Fibroblast of skin of back (primary cell): ENCODE measurements at places on chromosomes 5 and 9.

- DNase-seq: no peak
These were observed 88.4 kb upstream of the GPBP1 start for GRCh38 chr5:57085306-57086081.

DNA sequence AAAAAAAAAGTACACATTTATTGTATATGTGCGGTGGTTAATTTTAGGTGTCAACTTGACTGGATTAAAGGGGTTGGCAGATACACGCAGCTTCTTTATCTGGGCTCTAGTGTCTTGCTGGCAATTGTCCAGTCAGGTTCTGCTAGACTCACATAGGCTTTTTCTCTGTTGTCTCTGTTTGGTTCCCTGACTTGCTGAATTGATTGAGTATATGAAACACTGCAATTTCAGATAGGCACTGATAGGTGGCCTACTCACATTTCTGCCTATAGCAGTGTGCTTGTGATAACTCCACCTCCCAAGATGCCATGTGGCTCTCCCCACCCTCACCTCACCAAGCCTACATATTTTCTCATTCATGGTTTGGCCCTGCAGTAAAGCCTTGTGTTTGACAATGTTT is 52.5 kb downstream of the AOPEP start:
- no peak for DNase-seq

- peak; percentile 80 for DNase-seq
These were observed 3.4 kb downstream of the PDLIM4 start for GRCh38 chr5:132260714-132261551.

DNA sequence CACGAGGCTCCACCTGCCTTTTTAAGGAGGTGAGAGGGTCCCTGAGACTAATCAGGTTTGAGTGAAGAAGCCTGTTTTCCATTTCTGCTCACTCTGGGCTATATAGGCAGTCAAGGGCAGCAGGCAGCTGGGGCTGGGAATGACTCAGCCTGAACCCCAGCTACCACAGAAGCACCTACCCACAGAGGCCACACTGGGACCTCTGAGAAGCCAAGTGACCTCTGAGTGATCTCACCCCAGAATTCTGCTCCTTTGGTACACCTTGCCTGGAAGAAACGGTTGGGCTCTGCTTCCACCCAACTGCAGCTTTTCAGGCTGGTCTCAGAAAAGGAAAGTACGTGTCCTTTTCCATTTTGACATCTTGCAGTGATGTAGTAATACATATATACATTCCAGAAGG is 6.8 kb downstream of the FAM219A start:
- DNase-seq: no peak

- no peak for DNase-seq
These were observed 65.5 kb upstream of the LIFR start for GRCh38 chr5:38621840-38622437.

- DNase-seq: no peak
These were observed 672 bp upstream of the ITGA2 start for GRCh38 chr5:52988335-52989024.

- peak; percentile 72 for DNase-seq
These were observed 86.8 kb upstream of the MEGF10 start for GRCh38 chr5:127203818-127204217.

- peak; percentile 89 for DNase-seq
These were observed 236.5 kb upstream of the TRIM32 start for GRCh38 chr9:116450378-116451139.

- DNase-seq: peak; percentile 4
These were observed 707 bp downstream of the PIP5K1B start for GRCh38 chr9:68705531-68706362.

GRCh38 chr5:92694067-92694466 is 887.0 kb downstream of the NR2F1-AS1 start:
- no peak for DNase-seq

- peak; percentile 47 for DNase-seq
These were observed 202.9 kb downstream of the NR2F1-AS1 start for GRCh38 chr5:93378073-93378472.

DNA sequence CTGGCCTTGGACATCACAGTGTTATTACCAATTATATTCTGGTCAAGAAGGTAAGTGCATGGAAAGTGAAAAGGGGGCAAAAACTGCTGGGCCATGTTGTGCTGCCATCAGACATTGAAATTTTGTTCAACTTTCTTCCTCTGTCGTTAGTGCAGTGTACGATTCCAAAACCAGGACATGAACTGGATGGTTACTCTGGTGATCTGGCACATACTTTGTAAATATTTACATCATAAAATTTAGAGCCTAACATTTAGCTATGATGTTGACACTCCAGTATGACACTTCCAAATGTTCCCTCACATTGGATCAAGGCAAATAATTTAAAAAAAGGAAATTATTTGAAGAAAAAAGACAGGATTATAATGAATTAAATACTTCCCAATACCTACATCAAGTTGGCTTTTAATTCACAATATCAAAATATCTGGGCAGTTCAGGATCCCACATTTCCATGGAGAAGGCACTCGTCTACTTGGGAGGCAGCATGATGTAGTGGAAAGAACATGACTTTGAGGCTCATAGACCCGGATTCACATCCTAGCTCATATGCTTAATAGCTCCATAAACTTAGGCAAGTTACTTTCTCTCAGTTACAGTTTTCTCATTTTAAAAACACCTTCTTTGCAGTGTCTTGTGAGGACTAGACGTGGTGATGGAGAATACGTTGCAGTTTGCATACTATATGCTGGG is 342.5 kb upstream of the MPDZ start:
- DNase-seq: no peak

DNA sequence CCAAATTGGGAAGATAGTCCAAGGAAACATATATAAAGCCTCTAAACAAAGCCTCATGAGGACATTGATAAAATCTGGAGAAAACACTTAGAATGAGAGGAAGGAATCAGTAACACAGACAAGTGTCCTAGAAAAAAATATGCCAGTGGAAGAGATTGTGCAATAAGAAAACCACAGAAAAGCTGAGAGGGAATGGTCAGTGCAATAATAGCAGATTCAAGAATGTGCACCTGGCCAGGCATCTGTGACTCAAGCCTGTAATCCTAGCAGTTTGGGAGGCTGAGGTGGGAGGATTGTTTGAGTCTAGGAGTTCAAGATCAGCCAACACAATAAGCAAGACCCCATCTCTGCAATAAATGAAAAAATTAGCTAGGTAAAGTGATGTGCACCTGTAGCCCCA is 691.2 kb upstream of the CDH6 start:
- DNase-seq: no peak

GRCh38 chr5:59921816-59922215 is 28.3 kb upstream of the PDE4D start:
- no peak for DNase-seq

- no peak for DNase-seq
These were observed 843.9 kb upstream of the DMAC1 start for GRCh38 chr9:8643464-8643863.

DNA sequence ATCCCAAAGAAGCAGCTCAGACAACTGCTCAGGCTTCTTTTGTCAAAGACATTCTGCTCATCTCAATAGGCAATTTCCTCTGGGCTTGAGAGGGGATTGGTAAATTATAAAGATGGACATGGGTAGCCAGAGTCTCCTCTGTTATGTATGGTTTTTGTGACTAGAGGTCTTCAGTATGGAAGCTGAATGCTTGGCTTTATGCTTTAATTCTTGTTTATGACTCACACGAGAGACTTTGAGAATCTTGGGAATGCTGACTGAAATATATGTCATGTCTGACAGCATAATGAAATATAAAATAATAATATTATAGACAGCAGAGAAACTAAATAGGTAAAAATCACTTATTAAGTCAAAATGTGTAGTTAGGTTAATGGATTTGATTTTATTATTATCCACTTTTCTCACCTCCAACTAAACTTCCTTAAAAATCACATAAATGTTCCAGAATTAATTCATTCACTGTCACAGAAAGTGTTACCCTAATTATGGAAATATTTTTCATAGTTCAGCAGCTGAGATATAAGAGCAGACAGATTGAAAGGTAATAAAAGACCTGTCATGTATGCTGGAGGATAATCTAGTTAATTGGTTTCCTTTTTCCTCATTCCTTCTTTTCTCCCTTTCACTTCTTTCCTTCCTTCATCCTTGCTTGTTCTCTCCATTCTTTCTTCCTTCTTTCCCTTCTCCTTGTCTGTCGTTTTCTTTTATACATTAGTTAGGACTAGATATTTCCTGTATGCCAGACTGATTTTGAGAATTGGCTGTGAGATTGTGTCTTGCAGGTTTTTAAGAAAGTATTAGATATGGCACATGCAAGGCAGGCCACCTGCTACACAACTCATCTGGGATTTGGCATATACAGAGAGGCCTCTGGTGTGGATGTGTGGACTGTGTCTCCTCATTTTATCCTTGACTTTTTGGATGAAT is 1866.1 kb upstream of the NUDT12 start:
- DNase-seq: peak; percentile 63

- peak; percentile 22 for DNase-seq
These were observed 39.1 kb downstream of the G3BP1 start for GRCh38 chr5:151810897-151811296.

GRCh38 chr5:98042961-98043360 is 730.5 kb upstream of the RGMB start:
- DNase-seq: no peak

DNA sequence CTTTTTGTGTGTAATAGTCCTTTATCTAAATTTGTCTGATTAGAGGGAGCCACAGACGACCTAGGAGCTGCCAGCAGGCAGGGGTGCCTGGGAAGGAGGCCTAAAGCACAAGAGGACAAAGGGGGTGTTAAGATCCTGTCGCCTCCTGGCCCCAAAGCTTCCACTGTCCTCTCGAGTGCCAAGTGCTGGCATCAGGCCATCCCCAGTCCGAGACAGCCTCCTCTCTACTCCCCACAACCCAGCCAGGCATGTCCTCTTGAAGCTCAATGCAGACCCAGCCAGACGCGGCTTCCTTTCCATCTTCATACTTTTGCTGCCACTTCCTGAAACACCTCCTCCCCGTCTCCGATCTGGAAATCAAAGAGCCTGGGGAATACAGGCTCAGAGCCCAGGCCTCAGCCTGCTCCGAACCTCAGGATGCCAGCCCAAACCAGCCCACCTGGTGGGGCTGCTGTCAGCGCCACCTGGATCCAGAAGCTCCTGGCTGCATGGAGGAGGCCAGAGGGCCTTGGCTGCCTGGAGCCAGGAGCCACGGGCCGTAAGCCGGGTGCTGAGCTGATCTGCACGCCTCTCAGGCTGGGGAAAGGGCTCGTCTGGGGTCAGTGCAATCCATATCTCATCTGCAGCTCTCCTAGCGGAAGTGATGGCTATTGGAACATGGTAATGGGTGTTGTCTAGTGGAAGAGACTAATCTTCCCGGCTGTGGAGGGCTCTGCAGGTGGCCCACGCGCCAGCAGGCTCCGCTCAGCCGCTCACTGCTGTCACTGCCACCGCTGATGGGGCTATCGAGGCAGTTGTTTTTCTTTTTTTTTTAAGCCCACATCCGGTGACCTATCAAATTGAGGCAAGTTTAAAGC is 60.2 kb upstream of the FUBP3 start:
- DNase-seq: no peak

- DNase-seq: no peak
These were observed 47.4 kb downstream of the SPEF2 start for GRCh38 chr5:35665096-35665495.
